ENCODE measurements at places on chromosomes 2 and 18.

GRCh38 chr2:69222953-69223658 is 163.9 kb downstream of the GFPT1 start:
- DNase-seq: peak; percentile 24

DNA sequence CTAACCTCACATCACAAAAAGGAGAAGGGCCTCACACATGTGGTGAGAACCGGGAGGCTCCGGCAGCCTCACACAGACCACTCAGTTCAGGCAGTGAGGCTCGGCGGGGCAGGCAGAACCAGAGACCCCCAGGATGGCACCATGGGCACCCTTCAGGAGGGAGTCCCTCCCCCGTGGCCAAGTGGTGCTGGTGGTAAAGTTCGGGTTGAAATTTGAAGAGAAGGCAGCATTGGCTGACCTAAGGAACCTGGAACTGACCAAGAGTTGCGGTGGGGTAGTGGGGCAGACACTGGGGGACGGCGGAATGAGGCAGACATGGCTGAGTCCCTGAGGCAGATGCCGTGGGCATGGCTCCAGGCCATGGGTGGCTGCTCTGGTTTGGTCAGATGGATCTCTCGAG is 239.3 kb upstream of the MYT1L start:
- DNase-seq: no peak

- no peak for DNase-seq
Measured at GRCh38 chr18:49174478-49174877, 223.7 kb upstream of the SMAD7 start.

- no peak for DNase-seq
Measured at GRCh38 chr2:208607694-208608093, 201.1 kb downstream of the PTH2R start.

DNA sequence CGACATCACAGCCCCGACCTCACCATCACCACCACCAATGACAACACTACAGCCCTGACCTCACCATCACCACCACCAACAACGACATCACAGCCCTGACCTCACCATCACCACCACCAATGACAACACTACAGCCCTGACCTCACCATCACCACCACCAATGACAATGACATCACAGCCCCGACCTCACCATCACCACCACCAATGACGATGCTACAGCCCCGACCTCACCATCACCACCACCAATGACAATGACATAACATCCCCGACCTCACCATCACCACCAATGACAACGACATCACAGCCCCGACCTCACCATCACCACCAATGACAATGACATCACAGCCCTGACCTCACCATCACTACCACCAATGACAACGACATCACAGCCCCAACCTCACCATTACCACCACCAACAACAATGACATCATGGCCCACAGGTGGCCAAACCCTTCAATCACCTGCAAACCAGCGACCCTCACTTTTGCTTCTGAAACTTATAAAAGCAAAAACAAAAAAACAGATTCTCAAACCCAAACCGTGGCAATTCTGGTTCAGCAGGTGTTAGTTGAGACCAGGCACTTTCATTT is 70.7 kb upstream of the TMEM18 start:
- no peak for DNase-seq

Measured in BE2C (cell line).